H1 (cell line): ENCODE measurements at places on chromosomes 11 and 22. TPM values are rescaled to one million over a fixed set of nuclear protein-coding genes. Genes with fewer than 3 reads are reported as not detected.

GRCh38 chr11:2791139-2791520 is 91.3 kb upstream of the KCNQ1OT1 start:
- H3K4me1 ChIP-seq: peaks cover 14% of the 10 kb centered on the region
- H3K27ac ChIP-seq: no peak overlapping the region
- H3K27me3 ChIP-seq: no peaks in the 10 kb centered on the region
- peak overlapping the region; percentile 59 for H3K4me3 ChIP-seq

GRCh38 chr11:2741377-2742131 is 41.8 kb upstream of the KCNQ1OT1 start:
- DNase-seq: no peak
- H3K36me3 ChIP-seq: no peaks in the 10 kb centered on the region
- H3K27me3 ChIP-seq: no peaks in the 10 kb centered on the region
- no peak overlapping the region for H3K27ac ChIP-seq
- H3K4me1 ChIP-seq: no peaks in the 10 kb centered on the region

GRK3 gene
- 32.1 and 35.3 TPM in 2 replicates for total RNA-seq

HEPN1 gene
- total RNA-seq: not detected in 2 replicates
